Activated CD8-positive, alpha-beta memory T cell treated with anti-CD3 and anti-CD28 coated beads for 1 hour (primary cell): ENCODE measurements at places on chromosomes 3 and 15.

DNA sequence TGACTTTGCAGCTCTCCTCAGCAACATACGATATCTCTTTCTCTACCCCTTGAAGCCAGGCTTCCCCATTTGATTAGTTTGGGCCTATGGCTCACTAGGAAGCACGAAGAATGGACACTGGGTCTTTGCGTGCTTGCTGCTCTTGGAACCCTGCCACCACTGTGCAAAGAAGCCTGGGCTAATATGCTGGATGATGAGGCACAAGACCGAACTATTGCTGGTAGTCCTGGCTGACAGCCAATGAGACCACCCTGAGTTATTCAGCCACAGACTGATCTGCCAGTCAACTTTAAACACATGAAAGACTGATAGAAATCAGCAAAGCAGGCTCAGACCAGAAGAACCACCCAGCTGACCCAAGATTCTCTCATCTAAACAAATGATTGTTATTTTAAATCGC lies 250.3 kb downstream of the CBLB start:
- no peak for DNase-seq

DNA sequence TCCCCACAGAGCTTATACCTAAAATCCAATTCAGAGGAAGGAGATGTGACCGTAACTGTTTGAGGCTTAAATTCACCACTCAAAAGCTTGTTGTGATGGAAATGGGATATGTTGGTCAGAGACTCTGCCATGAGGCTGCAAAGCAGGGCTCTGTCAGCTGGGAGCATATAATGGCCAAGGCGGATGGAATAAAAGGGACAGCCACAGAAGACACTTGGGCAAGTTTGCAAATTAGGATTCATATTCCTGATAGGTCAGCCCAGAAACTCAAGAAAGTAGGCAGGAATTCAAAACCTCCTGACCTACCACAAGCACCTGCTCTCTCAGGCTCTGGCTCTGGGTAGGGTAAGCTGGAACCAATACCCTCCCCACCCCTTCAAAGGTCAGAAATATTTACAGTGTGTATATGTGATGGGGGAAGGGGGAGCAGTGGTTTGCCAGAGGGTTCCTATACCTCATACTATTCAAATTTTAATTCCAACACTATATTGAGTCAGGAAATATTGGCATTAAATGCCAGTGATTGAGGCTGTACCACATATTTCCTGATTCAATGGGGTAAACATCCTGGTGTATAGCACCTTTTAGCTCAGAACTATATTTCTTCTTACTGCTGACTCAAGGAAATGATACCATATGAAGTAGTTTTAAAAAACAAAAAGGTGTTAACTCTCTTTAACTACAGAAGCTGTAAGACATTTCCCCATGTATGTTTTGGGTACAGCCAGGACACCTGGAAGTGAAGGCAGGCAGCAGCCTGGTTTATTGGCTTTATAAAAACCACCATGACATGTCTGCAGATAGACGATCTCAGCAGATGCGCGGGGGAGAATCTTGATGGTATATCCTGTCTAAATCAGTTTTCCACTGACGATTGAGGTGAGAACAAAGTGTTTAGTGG lies 19.2 kb downstream of the FYCO1 start:
- DNase-seq = peak; percentile 8

DNA sequence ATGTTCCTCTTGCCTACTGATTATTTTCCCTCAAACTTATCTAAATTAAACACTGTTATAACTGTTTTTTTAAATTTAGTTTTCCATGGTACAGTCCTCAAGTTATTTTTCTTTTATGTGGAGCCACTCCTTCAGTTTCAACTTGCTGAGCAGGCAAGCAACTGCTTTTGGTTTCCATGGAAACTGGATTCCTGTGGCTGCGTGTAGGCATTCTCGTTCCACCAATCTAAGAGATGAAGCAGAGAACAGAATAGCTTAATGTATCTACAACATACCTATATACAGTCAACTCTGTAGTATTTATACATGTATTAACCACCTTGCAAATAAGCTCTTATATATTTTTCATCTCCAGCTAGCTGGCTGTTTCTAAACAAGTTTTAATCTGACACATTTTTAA lies 25.8 kb upstream of the ANXA2 start:
- DNase-seq = no peak

DNA sequence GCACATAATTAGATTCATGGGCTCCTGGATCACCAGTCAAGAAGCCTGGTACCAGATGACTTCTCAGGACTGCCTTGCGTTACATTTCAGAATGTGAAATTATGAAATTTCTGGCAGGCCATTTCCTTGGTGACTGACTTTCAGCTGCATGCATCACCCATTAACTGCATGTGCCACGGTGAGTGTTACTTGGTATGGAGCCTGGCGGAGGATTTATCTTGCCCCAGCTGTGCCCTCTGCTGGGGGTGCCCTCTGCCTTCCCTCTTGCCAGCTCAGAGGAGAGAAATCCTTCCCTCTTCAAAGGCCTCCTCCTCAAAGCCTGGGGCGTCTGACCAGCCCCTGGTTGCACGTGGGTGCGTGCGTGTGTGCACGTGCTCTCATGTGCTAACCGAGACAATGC lies 57.7 kb upstream of the CTSH start:
- DNase-seq = no peak

DNA sequence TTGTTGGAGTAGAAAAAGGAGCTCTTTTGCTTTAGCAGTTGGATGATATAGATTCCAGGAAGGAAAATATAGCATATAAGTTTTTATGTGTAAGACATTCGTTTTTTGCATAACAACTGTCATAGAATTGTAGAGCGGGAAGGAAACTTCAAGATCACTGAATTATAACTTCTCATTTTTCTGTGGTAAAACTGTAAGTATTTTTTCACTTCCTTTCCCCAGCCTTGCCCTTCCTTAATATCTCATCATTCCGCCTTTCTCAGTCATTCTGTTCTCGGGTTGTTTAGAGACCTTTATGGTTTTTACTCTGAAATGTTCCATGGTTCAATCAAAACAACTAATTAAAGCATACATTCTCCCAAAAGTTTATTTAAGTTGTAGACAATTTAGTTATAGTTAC lies 1.1 kb downstream of the EAF2 start:
- no peak for DNase-seq

- no peak for DNase-seq
Observed at GRCh38 chr15:20294651-20295237, 246.9 kb downstream of the GOLGA6L6 start.

DNA sequence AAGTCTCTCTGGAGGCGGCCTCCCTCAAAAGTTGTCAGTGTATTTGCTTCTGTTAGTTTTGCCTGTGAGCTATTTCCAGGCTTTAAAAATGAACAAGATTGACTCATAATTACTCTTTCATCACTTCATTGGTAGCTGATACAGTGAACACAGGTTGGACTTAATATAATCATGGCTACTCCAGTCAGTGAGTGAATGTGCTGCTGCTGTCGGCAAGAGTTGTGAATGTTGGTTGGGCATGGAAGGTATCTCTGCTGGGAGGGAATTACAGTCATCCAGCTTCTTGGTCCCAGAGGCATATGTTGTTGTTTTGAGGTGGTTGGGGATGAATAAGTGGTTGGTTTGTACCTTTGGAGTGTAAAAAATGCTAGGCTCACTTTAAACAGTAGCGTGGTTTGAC lies 11.5 kb downstream of the TCF12 start:
- no peak for DNase-seq

DNA sequence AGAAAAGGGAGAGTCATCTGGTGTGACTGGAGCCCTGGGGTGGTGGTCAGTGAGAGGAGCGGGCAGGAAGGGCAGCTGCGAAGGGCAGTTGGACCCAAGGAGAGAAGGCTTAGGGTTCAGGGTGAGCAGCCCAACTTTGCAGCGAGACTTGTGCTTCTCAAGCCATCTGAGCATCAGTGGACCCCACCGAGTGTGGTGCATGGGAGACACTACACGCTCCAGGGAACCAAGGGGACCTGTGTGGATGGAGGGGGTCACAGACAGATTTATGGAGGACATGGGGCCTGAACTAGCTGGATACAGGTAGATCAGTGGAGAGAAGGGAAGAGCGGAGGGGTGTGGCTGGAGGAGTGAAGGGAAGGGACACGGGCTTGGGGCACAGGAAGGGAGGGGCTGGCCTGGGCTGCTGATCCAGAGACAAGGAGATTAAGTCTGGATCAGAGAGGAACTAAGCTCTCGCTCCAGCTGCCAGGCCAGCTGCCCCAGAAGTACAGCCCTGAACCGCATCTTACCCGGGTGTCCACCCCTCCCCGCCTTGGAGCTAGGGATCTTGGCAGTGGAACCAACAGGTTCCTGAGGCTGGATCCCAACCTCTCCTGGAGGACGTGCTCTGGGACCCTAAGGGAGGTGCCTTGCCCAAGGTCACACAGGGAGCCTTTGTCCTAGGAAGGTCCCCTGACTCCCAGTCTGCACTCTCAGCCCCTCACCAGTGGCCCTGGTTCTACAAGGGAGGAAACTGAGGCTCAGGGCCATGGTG lies 120.5 kb downstream of the CORO2B start:
- no peak for DNase-seq

DNA sequence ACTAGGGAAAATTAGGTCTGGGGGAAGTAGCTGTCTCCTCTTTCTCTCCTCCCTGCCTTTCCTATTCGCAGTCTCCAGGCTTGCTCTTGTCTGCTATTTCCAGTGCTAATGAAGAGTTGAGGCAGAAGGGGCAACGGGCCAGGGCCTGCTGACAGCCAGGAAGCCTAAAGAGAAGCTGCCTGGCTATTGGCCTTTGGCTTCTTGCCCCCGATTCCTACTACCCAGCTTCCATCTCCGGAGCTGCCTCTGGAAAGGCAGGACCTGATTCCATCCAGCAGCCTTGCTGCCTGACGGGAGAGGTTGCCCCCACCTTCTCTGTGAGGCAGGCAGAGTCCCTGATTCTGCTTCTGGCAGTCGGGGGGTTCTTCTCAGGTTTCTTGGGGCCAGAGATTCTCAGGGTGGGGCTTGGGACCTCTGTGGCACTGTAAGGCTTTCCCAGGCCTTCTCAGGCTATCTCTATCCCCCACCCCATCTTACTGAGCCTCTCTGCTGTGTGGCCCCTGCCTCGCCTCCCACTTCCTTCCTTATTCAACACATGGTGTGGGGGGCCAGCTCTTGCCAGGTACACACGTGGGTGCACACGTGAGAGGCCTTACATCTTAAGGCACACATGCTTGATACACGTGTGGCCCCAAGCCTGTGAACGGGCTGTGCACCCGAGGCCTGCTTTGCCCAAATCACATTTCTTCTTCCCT lies 18.2 kb upstream of the JMJD7 start:
- DNase-seq = no peak

- DNase-seq = no peak
Observed at GRCh38 chr3:69772152-69772867, 33.0 kb downstream of the MITF start.

- no peak for DNase-seq
Observed at GRCh38 chr3:117409701-117410459, 700.3 kb downstream of the TUSC7 start.

- DNase-seq = no peak
Observed at GRCh38 chr3:138203938-138204337, 16.8 kb downstream of the ARMC8 start.

DNA sequence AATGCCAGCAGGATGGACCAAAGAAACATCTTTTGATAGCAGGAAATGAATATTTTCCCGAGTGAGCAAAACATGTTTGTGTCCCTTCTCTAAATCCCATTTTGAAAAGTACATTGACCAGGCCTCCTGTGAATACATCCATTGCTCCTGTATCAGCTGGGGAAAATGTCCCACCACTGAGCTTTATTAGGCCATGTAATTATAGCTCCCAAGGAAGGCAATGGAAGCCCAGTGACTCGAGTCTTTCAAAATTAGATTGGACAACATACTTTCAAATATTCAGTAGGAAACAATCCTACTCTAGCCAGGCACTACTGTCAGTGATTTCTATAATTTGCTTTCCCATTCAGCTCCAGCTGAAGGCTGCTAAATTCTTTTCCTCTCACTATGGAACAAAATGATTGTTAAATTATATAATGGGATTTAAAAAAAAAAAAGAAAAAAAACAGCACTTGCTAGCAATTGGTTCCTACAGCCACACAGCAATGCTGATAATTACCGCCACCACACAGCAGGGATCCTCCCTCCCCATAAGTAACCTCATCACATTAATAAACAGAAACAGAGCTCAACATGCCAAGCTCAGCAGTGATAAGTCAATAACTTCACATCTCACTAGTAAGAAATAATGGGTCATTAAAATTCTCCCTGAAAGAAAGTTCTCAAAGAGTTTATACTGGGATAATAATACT lies 172.4 kb upstream of the SLC2A2 start:
- no peak for DNase-seq

- no peak for DNase-seq
Observed at GRCh38 chr3:23620638-23621015, 185.1 kb upstream of the UBE2E1 start.

GRCh38 chr15:60563539-60564404 lies 84.8 kb upstream of the ICE2 start:
- no peak for DNase-seq

DNA sequence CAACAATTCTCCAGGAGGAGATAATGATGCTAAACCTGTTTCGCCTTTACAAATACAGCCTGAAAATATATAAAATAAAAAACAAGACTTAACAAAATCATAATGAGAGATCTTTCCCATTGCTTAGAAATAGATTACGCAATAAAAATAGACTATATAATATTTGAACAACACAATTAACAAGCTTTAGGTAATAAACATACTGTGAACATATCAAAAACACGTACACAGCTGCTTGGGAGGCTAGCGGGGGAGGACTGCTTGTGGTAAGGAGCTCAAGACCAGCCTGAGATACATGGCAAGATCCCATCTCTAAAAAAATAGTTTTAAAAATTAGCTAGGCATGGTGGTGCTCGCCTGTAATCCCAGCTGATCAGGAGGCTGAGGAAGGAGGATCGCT lies 8.7 kb downstream of the NSMCE3 start:
- no peak for DNase-seq

DNA sequence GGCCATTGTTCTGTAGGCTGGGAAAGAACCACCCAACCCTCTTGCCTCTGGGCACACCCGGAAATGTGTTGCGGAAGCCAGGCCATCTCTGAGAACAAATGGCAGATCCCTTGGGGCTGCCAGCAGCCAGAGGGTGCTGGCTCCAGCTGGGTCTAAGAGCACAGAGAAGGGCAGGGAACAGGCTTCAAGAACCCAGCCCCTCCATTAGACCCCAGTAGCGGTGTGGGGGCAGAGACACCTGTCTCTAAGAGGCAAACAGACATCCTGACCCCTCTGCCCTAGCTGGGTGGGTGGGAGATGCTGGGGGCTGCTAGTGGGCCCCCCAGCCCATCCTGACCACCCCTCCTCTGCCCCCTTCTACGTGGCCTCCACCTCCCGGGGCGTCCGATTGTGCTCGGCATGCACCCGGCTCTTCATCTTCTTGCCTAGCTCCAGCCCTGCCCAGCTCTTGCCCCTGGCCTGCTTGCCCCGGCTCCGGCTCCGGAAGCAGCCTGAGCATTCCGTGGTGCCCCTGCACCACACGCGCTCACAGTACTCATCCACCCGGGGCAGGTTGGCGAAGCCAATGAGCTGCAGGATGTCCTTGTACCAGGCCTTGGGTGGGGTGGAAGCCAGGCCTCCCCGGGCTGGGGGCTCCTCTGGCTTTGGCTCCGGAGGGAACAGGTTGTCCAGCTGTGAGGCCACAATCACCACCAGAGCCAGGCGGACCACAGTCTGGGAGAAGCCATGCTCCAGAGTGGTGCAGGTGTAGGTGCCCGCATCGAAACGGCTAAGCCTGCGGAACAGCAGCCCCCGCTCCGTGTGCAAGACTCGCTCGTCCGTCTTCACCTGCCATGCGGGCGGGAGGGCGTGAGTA lies 9.4 kb downstream of the SEMA3G start:
- DNase-seq = no peak
